GM13977 (cell line): ENCODE measurements at places on chromosomes 13 and 19.

DNA sequence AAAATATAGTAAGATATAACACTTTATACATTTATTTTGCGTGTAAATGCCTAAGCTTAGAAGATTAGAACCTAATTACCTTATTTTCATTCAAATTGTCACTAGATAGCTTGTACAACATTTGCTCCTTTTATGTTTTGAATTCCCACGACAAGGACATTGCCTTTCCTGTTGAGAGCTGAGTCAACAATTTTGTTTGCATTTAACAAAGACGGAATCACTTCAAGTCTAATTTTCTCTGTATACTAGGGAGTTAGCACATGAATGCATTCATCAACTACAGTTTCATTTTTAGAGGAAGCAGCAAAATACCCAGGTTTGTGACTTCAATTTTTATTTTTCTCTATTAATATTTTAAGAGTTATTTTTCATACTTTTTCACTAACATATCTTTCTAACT is 48.7 kb upstream of the PCCA start:
- DNase-seq = no peak

GRCh38 chr13:30804474-30804873 is 69.1 kb downstream of the ALOX5AP start:
- no peak for DNase-seq

GRCh38 chr13:111062305-111062704 is 52.8 kb upstream of the ARHGEF7 start:
- DNase-seq = no peak

DNA sequence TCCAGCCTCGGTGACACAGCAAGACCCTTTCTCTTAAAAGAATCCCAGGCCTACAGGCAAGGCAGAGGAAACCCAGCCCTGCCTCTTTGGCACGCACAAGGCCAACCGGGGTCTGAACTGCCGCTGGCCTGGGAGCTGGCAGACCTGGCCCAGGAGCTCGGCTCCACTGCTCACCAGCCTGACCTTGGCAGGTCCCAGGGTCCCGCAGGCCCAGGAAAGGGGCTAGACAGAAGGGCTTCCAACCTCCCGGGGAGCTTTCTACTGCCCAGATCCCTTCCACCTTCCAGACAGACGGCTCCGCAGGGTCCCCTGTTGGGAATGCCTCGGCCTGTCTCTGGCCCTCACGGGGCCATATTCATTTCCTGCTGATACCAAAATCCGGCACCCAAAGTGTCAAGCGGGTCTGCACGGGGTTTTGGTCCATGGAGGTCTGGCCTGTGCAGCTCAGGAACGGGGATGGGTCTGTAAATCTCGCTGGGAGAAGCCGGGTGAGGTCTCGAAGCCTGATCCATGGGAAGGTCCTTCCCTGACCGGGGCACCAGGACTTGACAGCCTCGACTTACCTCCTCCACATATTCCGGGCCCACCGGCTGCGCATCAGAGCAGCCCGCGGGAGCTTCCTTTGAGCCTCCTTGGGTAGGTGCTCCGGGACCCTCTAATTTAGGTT is 36.6 kb upstream of the MATK start:
- DNase-seq = no peak

DNA sequence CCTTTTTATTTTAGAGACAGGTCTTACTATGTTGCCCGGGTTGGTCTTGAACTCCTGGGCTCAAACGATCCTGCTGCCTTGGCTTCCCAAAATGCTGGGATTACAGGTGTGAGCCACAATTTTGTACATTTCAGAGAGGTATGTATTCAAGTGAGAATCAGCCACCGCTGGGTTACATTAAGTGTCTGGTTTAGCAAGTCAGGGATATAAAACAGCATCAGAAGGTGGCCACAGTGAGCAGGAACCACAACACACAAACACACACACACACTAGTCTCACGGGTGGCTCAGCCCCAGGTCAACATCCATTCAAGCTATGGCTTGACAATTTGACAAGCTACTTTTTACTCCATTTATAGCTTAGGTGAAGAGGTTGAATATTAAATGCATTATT is 20.2 kb downstream of the KLK5 start:
- no peak for DNase-seq

DNA sequence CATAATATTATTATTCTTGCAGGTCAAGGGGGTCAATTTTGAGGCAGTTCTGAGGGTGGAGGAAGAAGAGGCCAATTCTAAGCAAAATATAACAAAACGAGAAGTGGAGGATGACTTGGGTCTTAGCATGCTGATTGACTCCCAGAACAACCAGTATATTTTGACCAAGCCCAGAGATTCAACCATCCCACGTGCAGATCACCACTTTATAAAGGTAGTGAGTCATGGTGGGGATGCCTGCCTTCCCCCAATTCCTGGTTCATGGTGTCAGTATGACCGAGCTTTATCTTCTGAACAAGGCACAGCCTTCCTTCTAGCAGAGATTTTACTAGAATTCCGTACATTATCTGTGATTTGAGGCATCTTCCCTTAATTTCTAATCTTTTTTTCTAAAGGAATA is 9.4 kb upstream of the DCUN1D2 start:
- DNase-seq = no peak
